NCI-H187 (cell line): ENCODE measurements at places on chromosomes 4 and X.

DNA sequence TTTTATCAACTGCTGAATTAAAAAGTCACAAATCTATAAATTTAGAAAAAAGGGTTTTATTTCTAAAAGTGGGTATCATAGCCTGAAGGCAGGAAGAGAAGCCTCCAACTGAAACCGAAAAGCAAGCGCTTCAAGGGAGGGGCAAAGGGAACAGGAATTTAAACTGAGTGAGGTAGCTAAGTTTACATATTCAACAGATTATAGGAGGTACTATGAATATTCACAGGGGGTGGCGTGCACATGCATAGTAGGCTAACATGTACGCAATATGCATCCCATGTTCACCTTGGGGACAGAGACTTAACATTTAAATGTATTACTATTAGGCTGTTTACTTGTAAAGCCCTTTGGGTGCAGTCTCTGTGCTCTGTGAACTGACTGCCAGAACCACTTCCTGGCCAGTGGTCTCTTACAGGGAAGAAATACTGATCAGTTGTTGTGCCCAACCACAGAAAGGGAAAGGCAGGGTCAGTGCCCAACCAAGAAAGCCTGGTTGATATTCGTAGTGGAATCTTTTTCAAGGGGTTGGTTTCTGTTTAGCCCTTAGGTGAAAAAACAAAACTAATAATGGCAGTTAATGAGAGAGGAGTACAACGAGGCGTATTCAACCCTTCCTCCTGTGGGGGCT, 168.7 kb upstream of the GALNTL6 start:
- DNase-seq, result no peak

DNA sequence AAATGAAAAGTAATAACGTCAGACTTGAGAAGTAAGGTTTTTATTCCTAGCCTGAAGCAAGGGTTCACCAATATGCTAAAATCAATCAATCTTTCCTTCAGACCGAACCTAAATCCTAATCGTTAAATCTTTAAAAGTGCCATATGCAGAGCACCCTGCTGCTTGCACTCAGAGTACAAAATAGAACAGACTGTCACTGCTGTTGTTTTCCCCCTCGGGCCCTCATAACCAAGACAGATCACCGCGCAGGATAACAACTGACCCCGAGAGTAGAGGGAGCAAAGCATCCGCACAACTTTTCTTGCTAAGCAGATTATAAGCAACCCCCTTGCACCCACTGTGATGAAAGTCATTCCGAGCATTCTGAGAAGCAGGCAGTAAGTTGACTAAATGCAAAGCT, 550.9 kb upstream of the NDST4 start:
- DNase-seq, result no peak

- DNase-seq, result no peak
These were observed 8.8 kb downstream of the PLXNA3 start for GRCh38 chrX:154466907-154467306.

DNA sequence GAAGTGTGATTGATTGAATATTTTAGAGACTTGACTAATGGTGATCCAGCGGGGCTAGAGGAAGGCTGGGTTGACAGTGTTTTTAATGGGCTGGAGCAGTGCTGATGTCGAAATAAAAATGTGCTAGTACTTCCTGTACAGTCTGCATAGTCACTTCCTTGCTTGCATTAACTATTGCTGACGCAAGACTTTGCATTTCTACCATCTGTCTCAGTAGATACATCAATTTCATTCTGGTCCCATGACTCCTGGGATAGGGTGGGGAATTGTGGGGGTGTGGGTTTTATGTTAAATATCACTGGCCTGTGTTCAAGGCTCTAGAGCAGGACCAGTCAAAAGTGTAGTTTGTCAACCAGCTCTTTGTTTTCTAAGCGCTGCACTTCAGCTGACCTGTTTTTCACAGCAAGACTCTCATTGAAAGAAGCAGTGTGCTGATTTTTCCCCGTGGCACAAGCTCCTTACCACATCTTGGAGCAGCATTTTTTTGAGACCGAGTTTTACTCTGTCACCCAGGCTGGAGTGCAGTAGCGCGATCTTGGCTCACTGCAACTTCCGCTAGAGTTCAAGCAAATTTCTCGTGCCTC, 35.2 kb upstream of the PHEX start:
- no peak for DNase-seq

DNA sequence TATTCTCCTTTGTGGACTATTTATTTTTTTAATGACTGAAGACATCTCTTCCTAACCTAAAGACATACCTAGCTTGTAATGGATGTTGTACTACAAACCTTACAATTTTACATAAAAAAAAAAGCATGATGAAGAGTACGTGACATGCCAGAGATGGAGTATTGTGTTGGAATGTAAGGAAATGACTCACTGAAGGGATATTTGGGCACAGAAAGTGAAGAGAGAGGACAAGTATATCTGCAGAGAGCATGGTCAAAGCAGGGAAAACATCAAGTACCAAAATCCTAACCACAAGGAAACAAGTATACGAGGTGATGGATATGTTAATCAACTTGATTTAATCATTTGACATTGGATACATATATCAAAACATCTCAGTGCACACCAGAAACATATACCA, 1051.4 kb upstream of the PRKX start:
- no peak for DNase-seq

GRCh38 chr4:184668511-184669114, 19.1 kb downstream of the PRIMPOL start:
- no peak for DNase-seq

DNA sequence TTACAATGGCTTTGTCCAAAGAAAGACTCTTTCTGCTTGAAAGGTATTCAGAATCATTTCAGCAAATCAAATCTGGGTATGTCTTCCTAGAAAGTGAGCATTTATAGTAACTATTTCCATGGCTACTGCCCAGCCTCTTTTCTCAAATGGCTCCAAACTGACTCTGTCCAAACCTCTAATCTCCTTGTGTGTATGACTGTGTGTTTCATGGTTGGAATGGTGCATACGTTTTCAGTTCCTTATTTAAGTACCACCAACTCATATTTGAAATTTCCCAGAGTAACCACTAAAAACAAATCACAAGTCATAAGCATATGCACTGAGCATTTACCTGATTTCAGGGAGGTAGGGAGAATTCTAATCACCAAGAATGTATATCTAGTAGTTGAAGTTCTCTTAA, 106.0 kb downstream of the TMEM144 start:
- no peak for DNase-seq

GRCh38 chr4:105469736-105470135, 4.1 kb downstream of the PPA2 start:
- DNase-seq, result no peak

DNA sequence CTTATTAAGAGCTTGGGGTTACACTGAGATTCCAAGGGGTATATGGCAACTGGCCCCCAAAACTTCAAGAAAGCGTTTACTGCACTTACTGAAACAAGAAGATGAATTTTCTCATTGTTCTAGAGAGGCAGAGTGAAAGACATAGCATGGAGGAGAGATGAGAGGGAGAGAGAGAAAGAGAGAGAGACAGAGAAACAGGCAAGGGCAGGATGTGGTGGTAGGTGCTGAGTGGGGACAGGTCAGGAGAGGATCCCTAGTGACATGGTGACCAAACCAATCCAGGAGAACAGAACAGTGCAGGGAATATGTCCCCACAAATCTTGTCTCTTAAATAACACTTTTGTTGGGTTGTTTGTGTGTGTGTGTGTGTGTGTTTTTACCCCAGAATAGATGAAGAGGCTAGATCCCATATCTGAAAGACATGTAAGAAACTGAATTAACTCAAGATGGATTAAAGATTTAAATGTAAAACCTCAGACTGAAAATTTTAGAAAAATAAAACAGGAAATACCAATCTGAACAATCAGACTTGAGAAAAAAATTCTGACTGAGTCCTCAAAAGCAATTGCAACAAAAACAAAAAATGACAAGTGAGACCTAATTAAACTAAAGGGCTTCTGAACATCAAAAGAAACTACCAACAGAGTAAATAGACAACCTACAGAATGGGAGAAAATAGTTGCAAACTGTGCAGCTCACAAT, 202.2 kb downstream of the QDPR start:
- DNase-seq, result no peak

DNA sequence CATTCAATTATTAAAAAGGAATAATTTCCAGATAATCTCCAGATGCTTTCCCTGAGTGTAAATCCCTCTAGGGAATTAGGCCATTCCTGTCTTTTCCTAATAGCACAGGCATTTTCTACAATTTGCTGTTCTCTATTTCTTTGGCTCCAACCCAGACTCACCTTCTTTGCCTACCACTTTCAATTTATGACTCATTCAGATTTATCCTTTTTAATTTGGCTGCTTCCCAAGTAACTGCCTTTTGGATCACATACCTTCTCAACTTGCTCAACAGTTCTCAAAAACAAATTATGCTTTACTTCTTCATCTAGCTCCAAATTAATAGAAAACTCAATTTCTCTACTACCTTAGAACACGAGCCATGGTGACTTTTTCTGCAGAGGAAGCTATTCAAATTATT, 1166.3 kb upstream of the PCDH7 start:
- DNase-seq, result no peak

DNA sequence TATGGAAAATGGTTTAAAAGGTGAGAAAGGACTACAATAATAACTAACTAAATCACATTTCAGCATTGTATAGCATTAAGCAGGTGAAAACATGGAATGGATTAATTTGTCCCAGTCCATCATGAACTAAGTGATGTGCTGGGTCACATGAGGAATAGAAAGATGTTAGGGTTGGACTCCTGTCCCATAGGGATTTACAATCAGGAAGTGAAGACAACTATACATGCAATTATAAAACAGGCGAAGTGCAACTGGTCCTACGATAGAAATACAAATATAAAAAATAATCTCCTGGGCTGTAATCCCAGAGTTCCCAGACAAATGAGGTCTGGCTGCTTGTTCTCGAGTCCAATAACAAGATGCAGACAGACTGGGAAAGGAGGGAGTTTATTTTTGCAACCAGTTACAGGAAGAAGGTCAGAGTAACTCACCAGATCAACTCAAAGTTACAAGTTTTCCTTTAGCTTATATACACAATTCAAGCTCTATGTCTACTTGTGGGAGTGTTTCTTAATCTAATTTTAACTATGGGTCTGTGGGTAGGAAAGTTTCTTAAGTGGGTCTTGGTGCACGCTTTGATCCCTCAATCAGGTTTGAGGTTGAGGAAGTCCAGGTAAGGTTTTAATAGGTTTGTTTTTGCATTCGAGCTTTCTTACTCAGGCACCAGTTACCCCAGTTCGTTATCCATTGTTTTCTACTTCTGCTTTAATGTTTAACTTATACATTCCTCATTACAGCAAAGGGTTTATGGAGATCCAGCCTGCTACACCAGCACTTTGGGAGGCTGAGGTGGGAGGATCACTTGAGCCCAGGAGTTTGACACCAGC, 50.1 kb downstream of the IGFBP7 start:
- DNase-seq, result no peak

- DNase-seq, result no peak
These were observed 1.1 kb downstream of the TMEM35A start for GRCh38 chrX:101079736-101080270.

GRCh38 chrX:136202889-136203288, 48.3 kb downstream of the MAP7D3 start:
- no peak for DNase-seq

- DNase-seq, result no peak
These were observed 365.2 kb downstream of the PRDM5 start for GRCh38 chr4:120557372-120557771.

DNA sequence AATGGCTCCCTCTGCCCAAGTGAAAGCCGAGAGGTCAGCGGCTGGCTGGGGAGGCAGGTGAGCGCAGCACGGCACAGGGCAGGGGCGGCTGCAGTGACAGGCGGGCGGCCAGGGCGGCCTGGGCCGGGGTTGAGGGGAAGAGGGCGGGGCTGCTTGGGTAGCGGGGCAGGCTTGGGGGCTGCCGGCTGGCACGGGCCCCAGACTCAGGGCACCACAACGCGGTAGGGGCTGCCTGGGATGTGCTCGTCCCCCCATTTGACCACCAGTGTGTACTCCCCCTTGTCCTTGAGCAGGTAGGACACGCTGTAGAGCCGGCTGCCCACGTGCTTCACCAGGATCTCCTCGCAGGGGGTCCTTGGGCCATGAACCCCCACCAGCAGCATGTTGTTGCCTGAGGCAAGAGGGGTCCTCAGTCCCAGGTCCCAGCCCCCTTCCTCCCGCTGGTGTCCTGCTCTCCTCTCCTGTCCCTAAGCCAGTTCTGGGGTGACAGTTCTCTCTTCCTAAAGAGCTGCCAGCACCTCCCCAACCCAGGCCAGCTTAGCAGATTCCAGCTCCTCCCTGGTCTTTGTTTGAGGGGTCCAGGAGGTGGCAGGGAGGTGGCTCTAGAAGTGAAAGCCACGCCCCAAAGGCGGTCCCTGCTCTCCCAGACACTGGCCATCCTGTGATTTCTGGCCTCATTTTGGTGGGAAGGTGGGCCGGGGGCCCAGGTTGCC, 25.6 kb downstream of the FLNA start:
- DNase-seq, result no peak

GRCh38 chr4:73803213-73803612, 33.3 kb upstream of the CXCL6 start:
- DNase-seq, result no peak

- DNase-seq, result no peak
These were observed 1.5 kb downstream of the EVC start for GRCh38 chr4:5712517-5712916.

- DNase-seq, result no peak
These were observed 196.0 kb upstream of the RBPJ start for GRCh38 chr4:26124753-26125321.

GRCh38 chr4:74254386-74254785, 53.9 kb upstream of the EPGN start:
- DNase-seq, result no peak

- no peak for DNase-seq
These were observed 40.0 kb downstream of the FAM53A start for GRCh38 chr4:1643971-1644735.

- DNase-seq, result no peak
These were observed 445.2 kb downstream of the SH2D1A start for GRCh38 chrX:124791492-124792095.

DNA sequence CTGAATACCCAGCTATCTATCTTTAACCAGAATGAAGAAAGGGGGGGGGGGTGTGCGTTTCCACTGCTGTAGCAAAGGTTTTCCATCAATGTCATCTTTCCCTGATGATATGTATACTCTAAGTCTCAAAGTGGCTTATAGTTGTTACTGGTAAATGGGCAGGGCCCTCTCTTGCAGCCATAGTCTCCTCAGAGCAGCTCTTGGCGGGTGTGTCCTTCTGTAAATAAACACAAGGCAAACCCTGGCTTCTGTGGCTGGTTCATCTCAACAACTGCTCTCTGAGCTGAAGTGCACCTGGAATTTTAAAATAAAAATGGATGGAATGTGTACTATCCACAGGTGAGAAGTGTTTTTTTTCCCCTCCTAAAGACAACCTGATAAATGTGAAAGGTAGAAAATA, 57.5 kb upstream of the SCML1 start:
- peak; percentile 27 for DNase-seq

DNA sequence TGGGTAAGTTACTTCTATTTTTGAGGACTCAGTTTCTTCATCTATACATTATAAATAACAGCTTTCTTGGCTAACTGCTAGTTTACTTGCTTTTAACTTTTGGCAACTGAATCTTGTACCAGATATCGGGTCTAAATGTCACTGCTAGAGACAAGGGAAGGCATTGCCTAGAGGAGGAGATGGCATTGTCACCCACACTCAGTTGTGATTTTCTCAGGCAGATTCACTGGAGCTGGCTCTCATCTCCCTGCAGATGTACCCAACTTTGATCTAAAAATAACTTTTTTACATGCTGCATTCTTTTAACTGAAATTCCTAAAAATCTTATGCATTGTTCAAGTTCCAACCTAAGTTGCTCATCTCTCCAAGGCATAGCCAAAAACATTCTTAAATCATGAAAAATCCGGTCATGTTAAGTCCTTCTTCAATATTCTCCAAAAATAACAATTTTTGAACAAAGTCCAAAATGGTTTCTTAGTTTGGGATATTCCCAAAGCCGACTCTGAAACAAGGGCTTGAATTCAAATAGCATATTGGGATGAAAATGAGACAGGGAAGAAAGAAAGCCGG, 469.0 kb upstream of the BOD1L1 start:
- no peak for DNase-seq
